ENCODE measurements at places on chromosomes 5 and 9.

DNA sequence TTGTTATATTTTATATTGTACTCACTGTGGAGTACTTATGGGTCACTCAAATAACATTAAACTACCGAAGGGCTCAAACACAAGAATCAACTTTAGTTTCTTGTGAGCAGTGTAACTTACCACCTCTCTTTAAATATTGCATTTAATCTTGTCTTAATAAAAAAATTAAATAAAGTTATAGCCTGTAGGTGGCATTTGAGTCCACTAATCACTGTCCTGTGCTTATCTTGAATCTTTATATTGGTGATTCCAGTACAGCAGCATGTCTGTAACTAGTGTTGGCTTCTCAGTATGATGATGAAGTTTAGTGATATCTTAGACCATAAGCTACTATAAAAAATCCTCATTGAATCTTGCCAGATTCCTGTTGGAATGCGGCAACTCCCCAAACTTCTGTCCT lies 313.8 kb downstream of the FAM170A start:
- DNase-seq = peak; percentile 16

DNA sequence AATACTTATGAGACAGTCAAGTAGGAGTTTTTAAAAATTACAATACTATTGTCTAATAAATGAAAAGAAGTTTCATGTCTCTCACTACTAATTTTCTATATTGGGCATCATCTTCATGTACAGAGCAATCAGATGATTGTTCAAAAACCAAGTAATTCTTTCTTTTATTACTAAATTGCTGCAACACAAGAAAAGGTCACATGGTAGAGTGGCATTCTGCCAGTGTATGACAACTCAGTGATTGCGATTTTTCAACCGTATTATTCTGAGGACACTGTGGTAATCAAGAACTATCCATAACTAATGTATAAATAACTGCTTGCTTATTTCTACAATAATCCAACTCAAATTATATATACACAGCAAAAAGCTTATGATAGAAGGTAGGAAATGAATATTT lies 96.7 kb upstream of the GRHPR start:
- peak; percentile 12 for DNase-seq

DNA sequence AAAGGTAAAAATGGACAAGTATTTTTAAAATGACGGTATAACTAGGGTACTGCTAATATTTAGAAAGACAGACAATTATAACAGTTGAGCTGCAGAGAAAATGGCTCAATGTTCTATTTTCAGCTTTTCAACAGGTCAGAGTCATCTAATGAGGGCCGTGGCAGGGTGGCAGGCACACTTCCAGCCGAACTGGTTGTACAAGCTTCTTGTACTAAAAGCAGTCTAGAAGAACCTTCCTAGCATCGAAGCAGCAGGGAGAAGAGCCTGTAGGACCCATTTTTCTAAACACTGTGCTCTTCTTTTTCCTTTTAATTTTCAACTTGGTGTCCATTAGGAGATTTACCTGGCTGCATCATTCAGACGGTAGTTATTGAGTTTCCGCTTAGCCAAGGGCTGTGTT lies 85.6 kb downstream of the SLC28A3 start:
- DNase-seq = no peak

DNA sequence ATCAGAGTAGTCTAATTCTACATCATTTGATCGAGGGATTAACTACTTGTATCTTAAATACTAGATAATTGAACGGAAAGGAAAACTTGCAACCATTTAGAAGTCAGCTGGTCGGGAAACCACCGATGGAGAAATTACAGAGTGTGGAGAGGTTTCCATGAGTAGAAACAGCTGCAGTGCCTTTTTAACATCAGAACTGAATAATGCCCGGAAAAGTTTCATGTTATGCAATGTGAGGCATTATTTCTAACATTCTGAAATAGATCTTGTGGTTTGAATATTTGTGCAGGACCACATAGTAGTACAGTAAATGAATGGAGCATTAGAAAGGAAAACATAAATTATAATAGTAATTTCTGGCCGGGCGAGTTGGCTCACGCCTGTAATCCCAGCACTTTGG lies 88.1 kb upstream of the RNF180 start:
- DNase-seq = no peak

- DNase-seq = no peak
These were observed 227.8 kb upstream of the CDH9 start for GRCh38 chr5:27266184-27266583.

GRCh38 chr5:41748631-41749030 lies 121.6 kb downstream of the OXCT1 start:
- no peak for DNase-seq

- DNase-seq = no peak
These were observed 217.3 kb downstream of the ADAMTS6 start for GRCh38 chr5:65264420-65264819.

- no peak for DNase-seq
These were observed 99.1 kb downstream of the AOPEP start for GRCh38 chr9:94825611-94825958.

DNA sequence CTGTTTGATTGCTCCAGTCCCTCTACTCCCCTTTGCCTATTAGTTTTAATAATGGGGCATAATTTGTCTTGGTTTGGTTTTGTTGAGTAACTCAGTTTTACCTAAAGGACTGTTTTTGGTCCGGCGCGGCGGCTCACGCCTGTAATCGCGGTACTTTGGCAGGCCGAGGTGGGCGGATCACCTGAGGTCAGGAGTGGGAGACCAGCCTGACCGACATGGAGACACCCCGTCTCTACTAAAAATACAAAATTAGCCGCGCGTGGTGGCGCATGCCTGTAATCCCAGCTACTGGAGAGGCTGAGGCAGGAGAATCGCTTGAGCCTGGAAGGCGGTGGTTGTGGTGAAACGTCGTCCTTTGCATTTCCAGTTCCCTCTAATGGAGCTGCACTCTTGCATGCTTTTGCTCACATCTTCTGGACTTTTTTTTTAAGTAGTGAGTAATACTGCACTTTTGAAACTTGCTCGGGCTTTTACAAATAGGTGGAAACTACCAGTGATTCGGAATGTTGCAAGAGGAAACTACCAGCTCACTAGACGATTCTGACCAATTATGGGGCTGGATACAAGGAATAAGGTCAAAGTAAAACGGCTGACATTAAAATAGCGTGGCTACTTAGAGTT lies 721 bp upstream of the MAML1 start:
- DNase-seq = no peak
